Lung (tissue), 17 donors: ENCODE measurements at places on chromosomes 13 and 19. TPM values are rescaled to one million over a fixed set of nuclear protein-coding genes. Genes with fewer than 3 reads are reported as not detected.

Gene OCEL1
- total RNA-seq: 9.1 TPM

Gene GZMM
- 2.6 TPM for total RNA-seq

Gene CD177
- total RNA-seq: 25.1 TPM

DNA sequence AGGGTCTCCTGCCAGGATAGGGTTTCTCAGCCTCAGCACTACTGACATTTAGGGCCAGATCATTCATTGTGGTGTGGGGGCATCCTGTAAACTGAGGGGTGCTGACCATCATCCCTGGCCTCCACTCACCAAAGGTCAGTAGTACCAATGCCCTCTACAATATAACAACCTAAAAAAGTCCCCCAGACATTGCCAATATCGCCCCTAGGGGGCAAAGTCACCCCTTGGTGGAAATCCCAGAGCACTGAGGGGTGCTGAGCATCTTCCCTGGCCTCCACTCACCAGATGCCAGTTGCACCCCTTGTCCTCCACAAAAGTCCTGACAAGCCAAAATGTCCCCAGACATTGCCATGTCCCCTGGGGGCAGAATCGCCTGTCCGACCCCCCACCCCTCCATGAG is 21.6 kb downstream of the CPAMD8 start:
- no peak overlapping the region for H3K27ac ChIP-seq
- H3K36me3 ChIP-seq: no peaks in the 10 kb centered on the region
- no peak for DNase-seq
- no peaks in the 10 kb centered on the region for H3K4me1 ChIP-seq

DNA sequence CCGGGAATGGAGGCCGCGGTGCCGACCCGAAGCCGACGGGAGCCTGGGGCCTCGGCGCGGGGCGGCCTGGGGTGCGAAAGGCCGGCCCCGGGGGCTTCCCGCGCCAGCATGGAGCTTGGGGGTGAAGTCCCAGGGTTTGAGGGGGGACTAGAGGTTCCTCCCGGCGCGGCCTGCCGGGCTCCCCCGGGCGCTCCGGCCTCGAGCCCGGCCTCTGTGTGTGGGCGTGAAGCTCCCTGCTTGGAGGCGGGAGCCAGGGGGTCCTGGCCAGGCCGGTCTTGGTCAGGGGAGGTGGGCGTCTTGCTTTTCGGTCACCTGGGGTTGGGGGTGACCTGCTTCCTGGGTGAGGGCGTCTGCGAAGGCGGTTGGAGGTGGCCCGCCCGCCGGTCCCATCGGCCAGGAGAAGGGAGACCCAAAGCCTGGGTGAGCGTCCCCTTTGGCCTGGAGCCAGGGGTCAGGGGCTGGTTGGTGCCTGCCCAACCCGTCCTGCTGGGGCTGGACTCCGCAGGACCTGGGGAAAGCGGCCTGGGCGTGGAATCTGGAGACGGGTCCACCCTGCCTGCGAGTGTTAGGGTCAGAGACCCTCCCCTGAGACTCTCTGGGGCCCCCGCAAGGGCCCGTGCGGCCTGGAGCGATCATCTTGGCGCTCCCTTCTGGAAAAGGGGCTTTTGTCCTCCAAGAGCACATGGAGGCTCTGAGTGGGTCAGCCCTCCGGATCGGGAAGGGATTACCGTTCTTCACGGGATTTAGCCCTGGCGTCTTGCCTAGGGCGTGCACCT is 535 bp downstream of the BSG start:
- H3K27me3 ChIP-seq: no peaks in the 10 kb centered on the region
- H3K36me3 ChIP-seq: no peaks in the 10 kb centered on the region
- peak; percentile 65 for DNase-seq
- peaks cover 27% of the 10 kb centered on the region for H3K4me1 ChIP-seq
- H3K4me3 ChIP-seq: peak overlapping the region; percentile 92

GRCh38 chr13:37102896-37103295 is 2.6 kb downstream of the CSNK1A1L start:
- no peak overlapping the region for H3K4me3 ChIP-seq
- H3K27me3 ChIP-seq: no peaks in the 10 kb centered on the region
- no peaks in the 10 kb centered on the region for H3K36me3 ChIP-seq
- no peak overlapping the region for H3K27ac ChIP-seq
- no peak for DNase-seq

DNA sequence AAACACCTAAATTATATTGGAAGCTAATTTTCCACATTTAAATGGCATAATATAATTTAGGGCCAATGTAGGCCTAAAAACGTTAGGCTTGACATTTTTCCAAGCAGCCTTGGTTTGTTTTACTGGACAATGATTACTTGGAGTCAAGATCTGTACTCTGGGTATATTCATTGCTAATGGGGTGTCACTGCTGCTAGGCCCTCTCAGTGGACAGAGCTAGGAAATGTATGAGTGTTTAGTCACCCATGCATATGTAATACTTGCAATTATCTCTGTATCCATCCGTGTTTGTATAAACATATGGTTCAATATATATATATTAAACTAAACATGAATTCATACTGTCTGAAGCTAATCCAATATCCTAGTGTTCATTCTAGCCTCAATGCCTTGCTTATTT is 598.1 kb downstream of the DCT start:
- no peaks in the 10 kb centered on the region for H3K27me3 ChIP-seq
- H3K4me3 ChIP-seq: no peak overlapping the region
- H3K27ac ChIP-seq: no peak overlapping the region
- H3K36me3 ChIP-seq: no peaks in the 10 kb centered on the region
- DNase-seq: peak; percentile 71

- no peak for DNase-seq
- no peak overlapping the region for H3K27ac ChIP-seq
- no peak overlapping the region for H3K4me3 ChIP-seq
- H3K27me3 ChIP-seq: no peaks in the 10 kb centered on the region
Observed at GRCh38 chr13:60135344-60135743, 28.4 kb downstream of the DIAPH3 start.

DNA sequence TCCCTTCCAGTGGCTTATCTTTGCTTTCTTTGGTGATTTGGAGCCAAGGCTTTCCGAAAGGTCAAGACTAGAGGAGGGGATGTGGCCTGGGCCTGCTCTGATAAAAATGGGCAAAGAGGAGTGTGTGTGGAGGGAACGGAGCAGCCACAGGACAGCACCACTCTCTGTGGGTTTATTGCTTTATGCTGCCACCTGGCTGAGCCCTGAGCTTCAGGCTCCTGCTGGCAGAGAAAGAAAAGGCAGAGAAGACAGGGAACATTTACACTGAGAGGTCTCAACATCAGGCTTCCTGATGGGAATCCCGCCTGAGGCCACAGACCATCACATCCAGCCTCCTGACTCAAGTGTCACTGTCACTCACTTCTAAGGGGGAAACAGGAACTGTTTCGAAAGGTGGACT is 9.2 kb upstream of the GSX1 start:
- no peak overlapping the region for H3K27ac ChIP-seq
- H3K4me1 ChIP-seq: no peaks in the 10 kb centered on the region
- no peaks in the 10 kb centered on the region for H3K27me3 ChIP-seq
- no peaks in the 10 kb centered on the region for H3K36me3 ChIP-seq
- H3K4me3 ChIP-seq: no peak overlapping the region

GRCh38 chr19:18340190-18340989 is at the start of gene PGPEP1:
Gene PGPEP1, plus strand, starts transcription at chr19:18340598. Its CDS starts 84 bp downstream, at chr19:18340682.
- peaks cover 2% of the 10 kb centered on the region for H3K4me1 ChIP-seq
- DNase-seq: peak; percentile 67
- no peaks in the 10 kb centered on the region for H3K36me3 ChIP-seq
- peak within 1 kb of the TSS; percentile 75 for H3K4me3 ChIP-seq

DNA sequence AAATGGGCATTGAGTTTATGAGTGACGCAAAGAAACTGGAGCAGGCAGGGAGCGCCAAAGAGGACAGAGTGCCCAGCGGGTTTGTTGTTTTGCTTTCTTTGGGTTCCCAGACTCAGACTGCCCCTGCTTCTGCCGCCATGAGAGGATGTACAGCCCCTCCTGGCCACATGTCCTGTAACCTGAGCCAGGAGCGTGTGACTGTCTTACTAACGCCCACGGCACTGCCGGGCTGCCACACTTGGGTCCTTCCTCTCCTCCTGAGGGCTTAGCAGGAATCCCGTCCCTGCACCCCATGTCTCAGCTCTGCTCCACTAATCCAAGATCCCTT is 80.5 kb downstream of the GPR12 start:
- H3K4me1 ChIP-seq: no peaks in the 10 kb centered on the region
- H3K36me3 ChIP-seq: peaks cover 19% of the 10 kb centered on the region
- no peak overlapping the region for H3K4me3 ChIP-seq
- H3K27me3 ChIP-seq: no peaks in the 10 kb centered on the region

GRCh38 chr19:33358408-33358807 is 15.1 kb upstream of the CEBPG start:
- no peaks in the 10 kb centered on the region for H3K27me3 ChIP-seq
- no peak overlapping the region for H3K27ac ChIP-seq
- no peaks in the 10 kb centered on the region for H3K36me3 ChIP-seq
- no peak overlapping the region for H3K4me3 ChIP-seq

DNA sequence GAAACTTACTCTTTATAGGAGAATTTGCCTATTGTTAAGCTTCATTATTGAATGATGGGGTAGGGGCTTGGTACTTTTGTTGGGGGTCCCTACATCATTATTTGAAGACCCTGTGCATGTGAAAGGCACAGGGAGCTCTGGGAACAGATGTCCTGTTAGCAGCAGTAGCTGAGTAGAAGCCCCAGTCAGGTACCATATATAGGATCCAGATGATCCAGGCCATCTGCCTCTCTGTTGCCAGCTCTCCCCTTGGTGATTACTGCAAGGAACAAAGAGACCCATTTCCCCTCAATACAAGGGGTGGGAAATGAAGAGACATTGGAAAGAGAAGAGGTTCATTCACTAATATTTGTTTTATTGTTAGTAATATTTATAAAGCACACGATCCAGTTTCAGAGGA is 4.4 kb upstream of the MTMR6 start:
- H3K4me1 ChIP-seq: peaks cover 5% of the 10 kb centered on the region
- no peak overlapping the region for H3K4me3 ChIP-seq
- DNase-seq: no peak
- no peak overlapping the region for H3K27ac ChIP-seq
- no peaks in the 10 kb centered on the region for H3K36me3 ChIP-seq

- peak; percentile 23 for DNase-seq
- no peak overlapping the region for H3K27ac ChIP-seq
- H3K36me3 ChIP-seq: no peaks in the 10 kb centered on the region
- H3K27me3 ChIP-seq: no peaks in the 10 kb centered on the region
Observed at GRCh38 chr13:101757446-101758039, 305.1 kb downstream of the ITGBL1 start.

DNA sequence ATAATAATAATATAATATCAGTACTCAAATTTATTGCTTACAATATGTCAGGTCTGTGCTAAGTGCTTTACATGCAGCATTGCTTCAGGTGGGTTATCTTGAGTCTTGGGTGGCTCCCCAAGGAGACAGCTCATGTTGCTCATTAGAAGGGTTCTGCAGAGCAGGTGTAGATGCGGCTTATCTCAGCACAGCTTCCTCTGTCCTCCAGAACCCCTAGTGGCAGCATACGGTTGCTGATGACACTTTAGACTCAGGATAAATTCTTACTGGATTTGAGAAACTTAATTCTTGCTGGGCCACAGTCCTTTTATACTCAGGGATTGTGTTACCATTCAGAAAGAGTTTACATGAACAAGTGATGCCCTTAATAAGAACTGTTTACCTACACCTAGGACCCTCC is 8.9 kb downstream of the COG3 start:
- no peaks in the 10 kb centered on the region for H3K27me3 ChIP-seq
- H3K4me3 ChIP-seq: no peak overlapping the region
- H3K4me1 ChIP-seq: peaks cover 4% of the 10 kb centered on the region

- H3K36me3 ChIP-seq: no peaks in the 10 kb centered on the region
- no peaks in the 10 kb centered on the region for H3K27me3 ChIP-seq
- no peak overlapping the region for H3K27ac ChIP-seq
- peaks cover 6% of the 10 kb centered on the region for H3K4me1 ChIP-seq
- no peak overlapping the region for H3K4me3 ChIP-seq
Observed at GRCh38 chr13:24093047-24093446, 67.5 kb upstream of the SPATA13 start.

- no peak overlapping the region for H3K4me3 ChIP-seq
- no peaks in the 10 kb centered on the region for H3K4me1 ChIP-seq
- no peak for DNase-seq
- no peaks in the 10 kb centered on the region for H3K27me3 ChIP-seq
Observed at GRCh38 chr19:9043524-9043923, 33.3 kb upstream of the MUC16 start.

GRCh38 chr19:42512743-42513304 is 15.5 kb downstream of the CEACAM1 start:
- H3K27me3 ChIP-seq: no peaks in the 10 kb centered on the region
- no peak overlapping the region for H3K27ac ChIP-seq
- DNase-seq: no peak
- H3K4me3 ChIP-seq: no peak overlapping the region

- no peak for DNase-seq
- peaks cover 20% of the 10 kb centered on the region for H3K27me3 ChIP-seq
- H3K36me3 ChIP-seq: no peaks in the 10 kb centered on the region
- no peak overlapping the region for H3K27ac ChIP-seq
- no peak overlapping the region for H3K4me3 ChIP-seq
Observed at GRCh38 chr19:50324331-50324730, 4.8 kb downstream of the KCNC3 start.

GRCh38 chr13:80931118-80931517 is 590.2 kb upstream of the SPRY2 start:
- H3K36me3 ChIP-seq: no peaks in the 10 kb centered on the region
- H3K4me1 ChIP-seq: no peaks in the 10 kb centered on the region
- no peak for DNase-seq
- H3K4me3 ChIP-seq: no peak overlapping the region
- no peaks in the 10 kb centered on the region for H3K27me3 ChIP-seq
- no peak overlapping the region for H3K27ac ChIP-seq

GRCh38 chr19:36265856-36266374 is 51.0 kb downstream of the ZNF146 start:
- no peak overlapping the region for H3K27ac ChIP-seq
- no peak for DNase-seq
- no peak overlapping the region for H3K4me3 ChIP-seq
- H3K36me3 ChIP-seq: no peaks in the 10 kb centered on the region

DNA sequence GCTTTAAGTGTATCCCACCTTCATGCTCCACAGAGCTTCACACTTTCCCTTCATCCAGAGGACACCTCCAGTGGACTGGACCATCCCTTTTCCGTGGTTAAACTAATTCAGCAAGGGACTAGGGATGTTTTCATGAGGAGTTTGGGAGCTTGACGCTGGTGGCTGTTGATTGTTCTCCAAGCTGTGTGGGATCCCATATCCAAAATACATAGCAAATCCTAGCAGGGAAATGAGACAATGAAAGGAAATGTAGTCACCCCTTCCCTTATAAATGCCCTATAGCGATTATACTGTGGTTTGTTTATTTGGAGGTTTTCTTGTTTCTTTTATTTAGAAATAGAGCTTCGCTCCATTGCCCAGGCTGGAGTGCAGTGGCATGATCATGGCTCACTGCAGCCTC is 31.6 kb upstream of the DPRX start:
- no peaks in the 10 kb centered on the region for H3K27me3 ChIP-seq
- DNase-seq: no peak
- no peaks in the 10 kb centered on the region for H3K4me1 ChIP-seq
- H3K27ac ChIP-seq: peak overlapping the region; percentile 35

- no peak overlapping the region for H3K27ac ChIP-seq
- H3K4me3 ChIP-seq: no peak overlapping the region
- no peaks in the 10 kb centered on the region for H3K4me1 ChIP-seq
- no peaks in the 10 kb centered on the region for H3K27me3 ChIP-seq
- DNase-seq: no peak
Observed at GRCh38 chr13:28958018-28958417, 137.9 kb downstream of the MTUS2 start.
